ENCODE measurements at places on chromosomes 1 and 21.

- DNase-seq: no peak
These were observed 724.6 kb downstream of the USP25 start for GRCh38 chr21:16454399-16454798.

DNA sequence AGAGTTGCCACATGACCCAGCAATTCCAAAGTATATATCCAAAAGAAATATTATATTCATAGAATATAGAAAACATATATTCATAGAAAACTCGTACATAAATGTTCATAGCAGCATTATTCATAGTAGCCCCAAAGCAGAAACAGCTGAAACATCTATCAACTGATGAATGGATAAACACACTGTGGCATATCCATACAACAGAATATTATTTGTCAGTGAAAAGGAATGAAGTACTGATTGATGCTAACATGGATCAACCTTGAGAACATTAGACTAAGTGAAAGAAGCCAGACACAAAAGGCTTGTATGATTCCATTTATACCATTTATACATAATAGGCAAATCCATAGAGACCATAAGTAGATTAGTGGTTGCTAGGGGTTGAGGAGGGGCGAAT is 21.7 kb upstream of the MACF1 start:
- no peak for DNase-seq

DNA sequence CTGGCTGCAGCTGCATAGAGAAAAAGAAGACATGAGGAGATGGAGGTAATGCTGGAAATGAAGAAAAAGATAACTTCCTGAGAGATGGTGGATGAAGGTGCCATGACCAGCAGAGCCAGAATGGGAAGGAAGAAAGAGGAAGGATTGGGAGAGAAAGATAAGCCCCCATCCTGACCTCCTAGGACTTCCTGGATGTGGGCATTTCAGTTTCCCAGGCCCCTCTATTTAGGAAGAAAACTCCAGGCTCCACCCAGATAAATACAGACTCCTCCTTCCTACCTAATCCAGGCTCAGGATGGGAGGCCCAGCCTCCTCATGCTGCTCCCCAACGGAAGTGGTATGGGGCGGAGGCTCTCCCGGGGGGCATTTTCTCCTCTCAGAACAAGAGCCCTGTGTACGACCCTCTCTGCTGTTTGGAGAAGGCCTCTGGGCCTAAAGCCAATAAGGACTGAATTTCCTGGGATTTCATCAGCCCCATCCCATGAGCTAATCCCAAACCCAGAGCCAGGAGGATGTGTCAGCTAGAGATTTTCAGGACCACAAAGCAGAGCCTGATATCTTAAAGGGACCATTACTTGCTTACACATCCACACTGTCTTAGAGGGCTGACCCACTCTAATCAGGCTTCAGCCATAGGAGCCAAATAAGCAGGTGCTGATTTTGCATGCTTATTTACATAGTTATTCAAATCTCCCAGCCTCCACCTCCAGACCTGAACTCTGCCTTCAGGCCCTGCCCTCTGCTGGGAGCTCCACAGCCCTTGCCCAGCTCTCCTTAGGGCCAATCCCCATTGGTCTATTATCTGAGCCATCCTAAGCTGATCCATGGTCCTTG is 5.1 kb upstream of the ARHGEF2 start:
- DNase-seq: no peak

DNA sequence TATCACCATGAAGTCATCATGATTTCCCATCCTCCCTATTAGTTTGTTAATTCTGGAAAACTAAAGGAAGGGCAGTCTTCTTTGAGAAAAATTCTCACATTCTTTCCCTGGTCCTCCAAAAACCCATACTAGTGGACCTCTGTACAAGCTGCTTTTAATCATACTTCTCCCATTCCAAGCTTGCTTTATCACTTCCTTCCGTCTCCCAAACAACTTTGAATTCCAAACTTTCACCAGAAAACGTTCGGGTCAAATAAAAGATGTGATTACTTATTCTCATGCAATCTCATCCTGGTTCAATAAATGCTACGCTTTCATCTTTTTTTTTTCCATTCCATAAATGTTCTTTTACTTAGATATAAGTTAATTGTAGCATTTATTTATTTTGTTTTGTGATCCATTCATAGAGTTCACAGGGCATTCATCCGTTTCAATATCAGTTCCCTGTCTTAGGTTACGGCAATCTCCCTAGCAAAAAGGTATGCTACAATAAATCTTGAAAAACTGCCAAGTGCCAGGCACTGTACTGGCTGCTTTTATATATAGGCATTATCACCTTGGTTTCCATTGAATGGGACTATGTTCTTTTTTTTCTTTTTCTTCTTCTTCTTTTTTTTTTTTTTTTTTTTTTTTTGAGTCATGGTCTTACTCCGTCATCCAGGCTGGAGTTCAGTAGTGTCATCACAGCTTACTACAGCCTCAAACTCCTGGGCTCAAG is 100.2 kb upstream of the GREM2 start:
- DNase-seq: no peak

DNA sequence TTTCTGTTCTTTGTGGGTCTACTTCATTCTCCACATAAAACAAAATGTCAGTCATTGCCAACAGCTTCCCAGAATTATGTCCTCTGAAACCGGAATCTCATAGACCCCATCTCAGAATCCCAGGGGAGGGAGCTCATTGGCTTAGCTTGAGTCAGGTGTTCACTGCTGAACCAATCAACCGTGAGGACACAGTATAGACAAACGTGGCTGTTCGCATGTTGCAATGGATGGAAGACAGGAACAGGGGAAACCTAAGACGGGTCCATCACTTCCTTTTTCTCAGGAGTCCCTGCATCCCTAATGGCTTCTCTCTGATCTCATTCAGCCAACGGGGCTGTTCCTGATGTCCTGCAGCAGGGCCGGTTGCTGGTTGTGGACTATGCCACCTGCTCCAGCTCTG is 9.1 kb downstream of the CELA2A start:
- DNase-seq: no peak

- no peak for DNase-seq
These were observed 37.4 kb upstream of the NTPCR start for GRCh38 chr1:232912845-232913580.

GRCh38 chr1:94836891-94837290 is 16.7 kb downstream of the SLC44A3 start:
- no peak for DNase-seq

GRCh38 chr1:169060919-169061639 is 45.4 kb upstream of the ATP1B1 start:
- no peak for DNase-seq

- no peak for DNase-seq
These were observed 158.9 kb upstream of the TNR start for GRCh38 chr1:175902281-175902680.

- no peak for DNase-seq
These were observed 74.5 kb downstream of the MRPL37 start for GRCh38 chr1:54274448-54274847.

Measured in cerebellar nuclear complex (tissue), 1 donor.